Omental fat pad (tissue), 4 donors: ENCODE measurements at places on chromosomes 4 and X.

DNA sequence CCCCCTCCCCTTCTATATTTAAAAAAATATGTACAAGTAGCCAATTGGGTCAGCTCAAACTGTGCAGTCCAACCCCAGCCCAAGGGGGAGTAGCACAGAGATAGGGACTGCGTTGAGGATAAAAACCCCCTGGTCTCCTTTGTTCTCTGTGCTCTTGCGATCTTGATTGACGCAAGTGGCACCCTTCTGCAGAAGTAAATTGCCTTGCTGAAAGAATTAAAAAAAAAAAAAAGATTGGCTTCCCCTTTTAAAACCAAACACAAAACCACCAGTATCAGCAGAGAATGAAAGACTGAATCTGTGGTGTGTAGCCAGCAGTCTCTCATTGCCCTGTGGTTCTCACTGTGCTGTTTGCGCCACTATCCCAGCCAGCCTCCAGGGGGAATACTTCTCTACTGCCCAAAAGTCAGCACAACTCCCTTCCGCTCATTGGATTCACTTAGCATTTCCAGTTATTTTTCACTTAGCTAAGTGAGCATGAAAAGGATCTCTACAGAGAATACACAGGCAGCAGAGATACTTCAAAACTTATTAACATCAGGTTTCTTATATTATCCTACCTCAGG, 29.7 kb downstream of the MANBA start:
- DNase-seq, result no peak

GRCh38 chrX:12977761-12978204, 2.9 kb downstream of the TMSB4X start:
- no peak for DNase-seq

- DNase-seq, result no peak
Observed at GRCh38 chrX:44247468-44247867, 96.0 kb downstream of the EFHC2 start.

GRCh38 chr4:65521666-65522065, 148.6 kb downstream of the EPHA5 start:
- DNase-seq, result no peak

GRCh38 chrX:48472225-48472624, 2.2 kb upstream of the SLC38A5 start:
- no peak for DNase-seq

GRCh38 chr4:5707366-5707765, 993 bp downstream of the EVC2 start:
- no peak for DNase-seq

- DNase-seq, result no peak
Observed at GRCh38 chrX:121389976-121390714, 342.7 kb downstream of the GLUD2 start.

DNA sequence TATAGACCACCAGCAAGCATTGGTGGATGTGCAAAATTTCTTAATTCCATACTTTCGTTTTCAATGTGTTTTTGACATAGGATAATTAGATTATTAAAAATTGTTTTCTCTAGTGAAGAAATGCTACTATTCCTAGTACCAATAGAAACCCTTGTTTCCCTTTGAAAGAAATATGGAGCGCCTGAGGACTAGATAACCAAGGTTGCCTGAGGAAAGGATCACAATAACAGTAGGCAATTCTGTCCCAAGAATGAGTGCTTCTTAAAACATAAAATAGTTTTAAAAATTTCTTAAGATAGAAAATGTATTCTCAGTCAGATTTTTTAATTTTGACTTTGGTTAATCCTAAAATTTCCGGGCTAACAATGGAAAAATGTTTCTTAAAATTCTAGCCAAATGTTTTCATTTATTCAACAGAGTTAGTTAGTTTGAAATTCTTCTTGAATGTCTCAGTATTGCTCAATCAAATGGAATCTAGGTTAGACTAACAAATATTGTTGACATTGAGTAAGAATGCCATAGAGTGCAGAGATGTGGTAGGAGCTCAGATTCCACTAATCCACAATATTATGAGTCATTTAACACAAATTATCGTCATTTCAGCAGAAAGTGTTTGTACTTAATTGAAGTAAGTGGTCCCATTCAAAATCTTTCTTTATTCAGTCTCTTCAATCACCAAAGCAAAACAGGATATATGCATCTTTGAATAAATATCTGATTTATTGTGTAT, 666.0 kb downstream of the GRID2 start:
- DNase-seq, result no peak

- no peak for DNase-seq
Observed at GRCh38 chr4:72966652-72967051, 102.9 kb downstream of the COX18 start.

DNA sequence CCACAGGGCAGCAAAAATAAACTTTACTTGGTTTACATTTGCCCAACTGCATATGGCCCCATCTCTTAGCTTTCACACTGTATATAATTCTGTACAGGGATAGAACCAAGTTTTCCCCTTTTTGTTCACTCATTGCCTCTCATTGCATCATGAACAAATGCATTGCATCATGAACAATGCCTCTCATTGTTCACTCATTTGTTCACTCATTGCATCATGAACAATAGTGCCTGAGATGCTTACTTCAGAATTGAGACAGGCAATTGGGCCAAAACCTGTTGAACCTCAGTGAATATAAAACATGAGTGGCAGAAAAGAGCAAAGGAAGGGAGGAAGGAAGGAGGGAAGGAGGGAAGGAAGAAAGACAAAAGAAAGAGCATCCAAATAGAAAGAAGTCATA, 98.2 kb downstream of the SOWAHB start:
- DNase-seq, result no peak

DNA sequence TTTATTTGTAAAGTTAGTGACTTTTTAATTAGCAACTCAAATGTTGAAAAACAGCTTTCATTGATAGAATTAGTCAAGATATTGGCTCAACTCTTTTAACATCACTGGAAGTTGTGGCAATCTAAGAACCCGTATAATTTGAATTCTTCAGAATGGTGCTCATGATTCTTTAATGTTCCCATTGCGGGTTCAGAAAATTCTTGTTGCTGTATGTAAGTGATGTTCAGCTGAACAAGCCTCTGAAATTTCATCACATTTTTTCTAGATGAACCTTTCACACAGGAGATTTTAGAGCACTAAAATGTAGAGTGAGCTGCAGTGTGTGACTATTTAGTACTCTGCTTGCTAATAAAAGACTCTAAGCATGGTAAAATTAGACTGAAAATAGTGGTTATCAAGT, 1317.7 kb downstream of the FSTL5 start:
- DNase-seq, result no peak

DNA sequence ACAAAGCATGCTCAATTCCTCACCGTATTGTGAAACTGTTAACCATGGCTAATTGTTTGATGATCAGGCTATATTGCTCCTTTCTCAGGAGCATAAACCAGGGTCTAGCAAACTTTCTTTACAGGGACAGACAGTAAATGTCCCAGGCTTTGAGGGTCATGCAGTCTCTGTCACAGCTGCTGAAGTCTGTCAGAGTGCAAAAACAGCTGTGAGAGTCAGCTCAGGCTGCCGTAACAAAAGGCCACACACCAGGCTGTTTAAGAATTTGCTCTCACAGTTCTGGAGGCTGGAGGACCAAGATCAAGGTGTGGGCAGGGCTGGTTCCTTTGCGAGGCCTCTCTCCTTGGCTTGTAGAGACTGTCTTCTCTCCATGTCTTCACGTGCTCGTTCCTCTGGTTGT, 75.6 kb downstream of the GPR143 start:
- no peak for DNase-seq

DNA sequence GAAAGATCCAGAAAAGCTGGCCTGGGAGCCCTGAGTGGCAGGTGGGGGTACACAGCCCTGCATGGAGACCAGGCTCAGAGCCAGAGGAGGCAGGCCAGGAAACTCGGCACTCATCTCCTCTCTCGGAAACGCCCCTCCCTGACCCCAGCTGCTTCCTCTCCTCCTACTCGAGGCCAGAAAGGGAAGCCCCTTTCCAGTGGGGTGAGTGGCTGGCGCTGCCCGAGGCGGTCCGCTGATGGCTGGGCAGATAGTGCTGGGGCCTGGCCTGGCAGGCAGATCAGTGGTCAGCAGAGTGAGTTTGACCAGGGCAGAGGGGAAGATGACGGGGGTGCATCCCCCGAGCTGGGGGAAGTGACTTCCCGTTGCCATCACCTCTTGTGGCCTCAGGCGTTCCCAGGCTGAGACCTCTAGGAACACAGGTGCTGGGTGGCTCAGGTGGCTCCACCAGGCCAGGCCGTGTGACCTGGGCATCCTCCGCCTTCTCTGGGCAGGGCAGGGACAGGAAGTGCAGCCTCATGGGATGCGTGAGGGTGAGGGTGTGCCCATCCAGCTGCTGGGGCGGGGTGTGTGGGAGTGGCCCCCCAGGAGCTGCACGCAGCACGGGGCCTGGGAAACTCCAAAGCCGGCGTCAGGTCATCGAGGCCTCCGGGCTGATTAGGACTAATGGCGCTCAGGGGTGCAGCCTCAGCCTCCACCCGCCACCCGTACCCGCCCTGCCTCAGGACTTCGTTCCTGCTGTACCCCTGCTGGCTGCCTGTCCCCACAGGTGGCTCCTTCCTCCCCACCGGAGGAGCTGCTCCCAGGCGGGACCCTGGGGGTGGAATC, 5.7 kb downstream of the SH3BP2 start:
- DNase-seq, result no peak

DNA sequence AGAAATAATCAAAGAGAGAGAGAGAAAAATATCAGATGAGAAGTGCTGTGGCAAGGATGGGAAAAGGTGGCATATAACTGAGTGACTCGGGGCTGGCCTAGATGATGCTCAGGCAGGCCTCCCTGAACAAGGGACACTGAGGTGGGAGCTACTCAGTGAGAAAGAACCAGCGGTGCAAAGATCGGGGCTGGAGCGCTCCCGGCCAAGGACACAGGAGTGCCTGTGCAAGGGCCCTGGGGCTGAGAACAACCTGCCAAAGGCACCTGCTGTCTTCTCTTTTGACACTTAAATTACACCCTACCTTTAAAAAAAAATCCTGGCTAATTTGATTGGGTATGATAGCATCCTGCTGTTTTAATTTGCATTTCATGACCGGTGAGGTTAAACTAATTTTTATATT, 77.7 kb upstream of the C4orf50 start:
- DNase-seq, result no peak

- DNase-seq, result no peak
Observed at GRCh38 chr4:40577588-40578253, 51.9 kb downstream of the RBM47 start.

DNA sequence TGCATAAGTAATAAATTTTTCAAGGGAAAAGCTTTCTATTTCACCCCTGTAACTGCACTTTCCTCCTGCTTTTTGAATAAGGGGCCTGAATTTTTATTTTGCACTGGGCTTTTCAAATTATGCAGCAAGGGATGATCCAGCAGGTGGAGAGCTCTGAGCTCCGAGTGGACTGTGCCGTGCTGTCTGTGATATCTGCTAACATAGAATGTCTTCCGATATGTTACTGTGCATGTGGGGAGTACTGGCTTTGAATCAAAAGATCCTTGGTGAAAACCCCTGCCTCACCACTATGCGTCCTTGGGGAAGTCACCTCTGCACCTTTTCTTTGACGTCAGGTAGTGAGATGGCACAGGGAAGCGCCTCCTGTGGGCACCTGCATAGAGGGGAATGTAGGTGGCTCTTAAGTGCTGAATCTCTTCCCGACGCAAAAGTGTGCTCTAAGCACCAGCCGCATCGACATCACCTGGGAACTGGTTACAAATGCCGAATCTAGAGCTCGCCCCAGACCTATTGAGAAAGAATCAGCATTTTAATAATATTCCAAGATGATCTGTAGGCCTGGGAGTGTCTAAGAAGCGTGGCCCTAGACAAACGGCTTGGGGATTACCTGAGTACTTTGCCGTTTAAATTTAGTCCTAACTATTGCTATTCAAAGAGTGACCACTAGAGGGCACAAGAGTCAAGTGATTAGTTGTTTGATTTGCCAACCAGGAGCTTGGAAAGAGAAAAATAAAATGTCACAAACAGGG, 19.2 kb upstream of the WFS1 start:
- DNase-seq, result no peak

GRCh38 chr4:11261066-11261850, 167.4 kb downstream of the HS3ST1 start:
- no peak for DNase-seq

GRCh38 chrX:69152417-69152841, 12.8 kb downstream of the PJA1 start:
- DNase-seq, result no peak

DNA sequence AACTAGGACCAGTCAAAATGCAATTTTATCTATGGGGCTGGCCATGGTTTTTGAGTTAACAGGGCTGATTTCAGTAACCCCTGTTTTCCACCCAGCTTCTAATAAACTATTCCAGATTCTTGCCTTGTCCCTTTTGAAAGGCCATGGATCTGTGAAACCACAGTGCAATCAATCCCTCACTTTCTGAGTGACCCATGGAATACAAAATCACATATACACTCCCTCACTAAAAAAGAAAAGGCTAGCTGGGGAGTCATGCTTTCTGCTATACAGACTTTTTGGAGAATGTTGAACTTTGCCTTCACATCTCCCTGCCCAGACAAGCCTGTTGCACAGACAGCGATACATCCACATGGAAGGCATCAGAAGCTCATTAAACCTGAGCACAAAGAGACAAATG, 47.9 kb downstream of the MAD2L1 start:
- no peak for DNase-seq

- no peak for DNase-seq
Observed at GRCh38 chrX:79270401-79270800, 96.7 kb downstream of the ITM2A start.

DNA sequence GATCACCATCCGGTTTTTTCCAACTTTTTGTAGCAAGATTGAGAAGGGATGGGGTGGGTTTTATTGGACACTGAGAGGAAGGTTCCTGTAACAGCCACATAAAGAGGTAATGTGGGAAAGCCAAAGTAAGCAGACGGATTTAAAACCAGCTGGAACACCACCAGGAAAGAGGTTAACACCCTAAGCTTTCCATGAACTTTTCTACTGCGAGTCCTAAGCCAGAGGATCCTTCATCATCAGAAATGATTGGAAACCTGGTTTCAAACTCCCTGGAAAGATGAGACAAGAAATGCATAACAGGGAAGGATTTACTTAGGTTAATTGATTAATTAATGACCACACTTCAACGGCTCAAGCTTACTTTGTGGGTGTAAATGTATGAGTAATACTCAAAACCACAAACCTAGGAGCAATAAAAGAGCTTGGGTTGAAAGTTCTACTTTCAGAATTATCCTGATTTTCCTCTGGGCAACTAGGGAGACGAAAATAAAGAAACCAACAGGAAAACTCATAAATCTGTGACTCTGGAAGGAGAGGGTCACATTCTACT, 91.5 kb downstream of the COX18 start:
- DNase-seq, result no peak

GRCh38 chr4:112593438-112594133, 43.1 kb downstream of the ZGRF1 start:
- no peak for DNase-seq

DNA sequence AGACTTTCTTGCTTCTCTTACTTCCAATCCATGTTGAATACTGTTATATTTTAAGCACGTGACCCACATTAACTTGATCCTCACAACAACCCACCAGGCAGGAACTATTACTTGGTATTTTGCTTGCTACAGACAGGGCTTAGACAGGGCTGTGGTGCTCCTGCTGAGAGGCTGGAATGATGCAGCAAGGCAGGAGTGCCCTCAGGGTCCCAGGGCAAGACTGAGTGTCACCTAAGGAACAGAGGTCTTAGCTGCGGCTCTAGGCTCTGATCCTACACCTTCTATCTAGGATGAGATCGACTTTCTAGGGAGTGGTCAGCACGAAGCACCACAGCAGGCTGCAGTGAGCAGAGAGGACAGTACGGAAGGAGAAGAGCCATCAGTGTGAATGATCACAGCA, 20.0 kb downstream of the TAPT1 start:
- no peak for DNase-seq
